ENCODE measurements at places on chromosomes 3 and 15. TPM values are rescaled to one million over a fixed set of nuclear protein-coding genes. Genes with fewer than 3 reads are reported as not detected.

GRCh38 chr15:77985931-77986480 lies 91.5 kb downstream of the TBC1D2B start:
- no peak for DNase-seq

- DNase-seq, result no peak
Measured at GRCh38 chr15:90680371-90680935, 36.7 kb upstream of the BLM start.

Gene ALS2CL
- 17.8 TPM for total RNA-seq

GRCh38 chr3:171776411-171776810 lies 33.9 kb downstream of the PLD1 start:
- no peak for DNase-seq

GRCh38 chr3:50616003-50616769 lies 765 bp upstream of the MAPKAPK3 start:
- DNase-seq, result no peak

DNA sequence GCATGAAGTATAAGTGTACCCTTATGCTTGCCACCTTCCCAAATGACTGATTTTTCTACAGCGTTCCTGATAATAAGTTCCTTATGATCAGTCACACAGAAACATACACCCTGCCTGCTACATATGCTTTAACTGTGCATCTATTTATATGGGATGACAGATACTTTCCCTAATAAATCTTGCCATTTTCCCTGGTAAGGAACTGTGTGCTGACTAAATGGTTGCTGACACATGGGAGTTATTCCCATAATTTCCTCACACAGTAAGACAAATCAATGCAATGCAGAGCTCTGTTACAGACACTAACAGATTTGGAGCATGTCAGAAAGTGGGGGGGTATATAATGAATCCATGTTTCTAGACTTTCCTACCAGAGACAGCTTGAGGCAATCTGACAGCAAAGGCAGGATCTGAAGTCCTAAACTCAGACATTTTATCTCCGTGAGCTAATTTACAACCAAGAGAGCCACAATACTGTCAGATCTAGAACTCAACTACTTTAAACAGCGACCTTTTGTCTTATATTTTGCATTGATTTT lies 86.9 kb upstream of the TCF12 start:
- no peak for DNase-seq

Gene VIPR1
- 0.43 TPM for total RNA-seq

Gene FOXL2NB
- 3.5 TPM for total RNA-seq

Gene LMAN1L
- total RNA-seq, result not detected

Gene KLF15
- 0.14 TPM for total RNA-seq

Gene MKRN3
- not detected for total RNA-seq

DNA sequence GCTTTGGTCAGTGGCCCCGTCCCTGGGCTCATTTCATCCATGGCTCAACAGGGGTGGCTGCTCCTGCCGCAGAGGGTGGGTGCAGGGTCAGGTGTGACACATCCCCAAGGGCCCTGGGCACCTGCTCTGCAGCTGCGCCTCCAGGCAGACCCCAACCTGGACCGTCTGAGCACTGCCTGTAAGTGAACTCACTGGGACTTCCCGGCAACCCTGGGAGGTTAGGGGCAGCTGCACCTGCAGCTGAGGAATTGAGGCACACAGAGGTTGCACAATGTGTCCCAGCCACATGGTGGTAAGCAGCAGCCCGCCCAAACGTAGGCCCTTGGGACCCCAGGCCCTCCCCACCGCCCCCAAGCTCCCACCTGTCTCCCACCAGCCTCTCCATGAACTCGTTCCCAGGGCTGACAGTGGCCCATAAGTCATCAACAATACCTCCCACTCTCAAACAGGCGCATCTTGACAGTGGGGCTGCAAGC lies 55.1 kb downstream of the PLXNA1 start:
- no peak for DNase-seq

Gene APOD
- total RNA-seq, result not detected

DNA sequence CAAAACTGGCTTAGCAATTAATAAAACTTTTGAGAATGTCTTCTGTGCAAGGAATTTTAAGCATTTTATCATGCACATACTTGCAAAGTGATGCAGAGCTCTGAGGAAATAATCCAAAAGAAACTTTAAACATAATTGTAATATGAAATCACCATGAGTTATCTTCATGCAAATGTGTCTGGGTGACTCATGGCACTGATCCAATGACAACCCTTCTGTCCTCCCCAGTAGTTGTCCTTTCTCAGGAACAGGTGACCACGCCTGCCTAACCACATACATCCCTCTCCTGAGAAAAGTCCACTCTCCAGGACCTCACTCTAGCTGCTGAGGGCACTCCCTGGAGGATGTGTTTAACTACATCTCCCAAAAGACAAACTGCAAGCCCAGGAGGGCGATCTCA lies 530.6 kb upstream of the IL12A start:
- peak; percentile 22 for DNase-seq

GRCh38 chr15:70856884-70857561 lies 3.1 kb upstream of the LARP6 start:
- DNase-seq, result peak; percentile 81

- DNase-seq, result no peak
Measured at GRCh38 chr15:66188464-66188863, 65.1 kb downstream of the MEGF11 start.

Gene CFAP92
- not detected for total RNA-seq

DNA sequence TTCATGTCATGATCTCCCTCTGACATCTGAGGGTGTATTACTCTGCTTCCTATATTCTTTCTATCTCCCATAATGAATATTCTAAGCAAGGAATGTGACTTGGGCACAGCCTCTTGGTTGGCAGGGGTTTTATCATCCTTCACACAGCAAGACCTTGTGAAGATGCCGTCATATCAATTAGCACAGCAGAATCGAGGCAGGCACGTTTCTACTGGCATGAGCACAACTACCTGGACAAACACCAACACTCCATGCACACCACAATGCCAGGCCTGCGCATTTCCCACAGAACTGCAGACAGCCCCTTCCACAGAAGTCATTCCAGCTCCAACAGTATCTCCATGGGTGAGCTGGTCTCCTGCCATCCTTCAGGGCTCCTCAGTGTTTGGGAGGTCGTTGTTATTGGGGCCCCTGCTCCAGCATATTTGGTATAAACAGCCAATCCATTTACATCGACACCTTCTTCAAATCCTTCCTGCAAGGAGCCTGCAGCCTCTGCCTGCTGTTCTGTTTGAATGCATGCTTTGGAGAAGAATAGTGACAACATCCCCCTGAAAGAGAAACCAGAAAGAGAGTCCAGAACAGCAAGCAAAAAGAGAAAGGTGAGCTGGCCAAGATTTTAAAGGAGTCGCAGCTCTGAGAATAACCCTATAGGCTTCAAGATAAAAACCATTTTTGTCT lies 275.5 kb downstream of the SHOX2 start:
- no peak for DNase-seq

GRCh38 chr3:158723991-158724390 lies 8.3 kb downstream of the RARRES1 start:
- DNase-seq, result no peak

GRCh38 chr3:73661265-73661664 lies 36.5 kb upstream of the PDZRN3 start:
- no peak for DNase-seq

GRCh38 chr3:60192297-60193114 lies 1058.7 kb downstream of the FHIT start:
- no peak for DNase-seq

DNA sequence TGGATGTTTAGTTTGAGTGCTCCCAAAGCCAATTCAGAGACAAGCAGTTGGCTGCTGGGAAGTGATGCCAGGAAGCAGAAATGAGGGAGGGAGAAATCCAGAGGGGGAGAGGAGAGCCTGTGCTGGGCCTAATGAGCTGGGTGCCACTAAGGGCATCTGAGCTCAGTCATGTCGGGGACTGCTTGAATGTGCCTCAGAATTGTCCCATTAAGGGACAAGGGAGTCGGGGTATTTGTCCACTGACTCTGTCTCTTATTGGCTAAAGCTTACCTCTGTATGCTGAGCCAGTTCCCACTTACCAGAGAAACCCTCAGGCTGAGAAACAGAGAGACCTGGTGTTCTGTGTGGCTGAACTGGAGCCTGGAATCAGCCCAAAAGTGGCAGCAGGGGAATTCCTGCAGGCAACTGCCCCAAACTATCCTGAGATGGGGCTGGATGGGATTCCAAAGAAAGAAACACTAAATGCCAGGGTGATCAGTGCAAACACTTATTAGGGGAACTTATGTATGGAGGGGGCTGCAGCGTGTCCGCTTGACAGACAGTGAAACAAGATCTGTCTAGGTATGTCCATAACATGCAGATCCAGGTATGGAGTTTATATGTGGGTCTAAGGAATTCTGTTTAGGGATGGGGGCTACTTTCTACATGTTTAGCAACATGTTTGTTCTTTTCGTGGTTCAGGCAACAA lies 48.6 kb downstream of the NR1D2 start:
- DNase-seq, result no peak

DNA sequence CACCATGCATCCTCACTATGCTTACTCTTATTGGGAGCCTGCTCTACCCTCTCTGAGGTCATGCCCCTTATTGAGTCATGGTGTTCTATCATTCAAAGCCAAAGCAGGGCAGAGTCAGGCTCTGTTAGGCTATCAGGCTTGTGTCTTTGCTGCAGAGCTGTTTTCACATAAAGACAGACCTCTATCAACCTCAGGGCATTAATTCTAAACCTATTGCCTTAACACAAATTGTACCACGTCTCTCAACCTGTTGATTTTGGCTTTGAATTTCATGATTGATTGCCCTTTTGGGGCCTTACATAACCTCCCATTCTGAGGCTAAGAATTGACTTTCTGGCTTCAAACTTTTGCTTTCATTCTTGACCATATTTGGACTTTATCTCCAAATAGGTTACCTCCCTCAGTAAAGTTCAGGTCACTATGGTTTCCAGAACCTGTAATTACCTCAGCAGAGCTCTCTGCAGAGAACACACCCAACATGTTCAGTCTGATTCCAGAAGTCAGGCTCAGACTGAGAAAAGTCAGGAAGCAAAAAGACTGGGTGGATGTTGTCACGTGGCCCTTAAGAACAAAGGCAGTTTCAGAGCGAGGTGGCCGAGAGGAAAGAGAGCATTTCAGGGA lies 221.4 kb upstream of the NANOGP8 start:
- DNase-seq, result peak; percentile 56

DNA sequence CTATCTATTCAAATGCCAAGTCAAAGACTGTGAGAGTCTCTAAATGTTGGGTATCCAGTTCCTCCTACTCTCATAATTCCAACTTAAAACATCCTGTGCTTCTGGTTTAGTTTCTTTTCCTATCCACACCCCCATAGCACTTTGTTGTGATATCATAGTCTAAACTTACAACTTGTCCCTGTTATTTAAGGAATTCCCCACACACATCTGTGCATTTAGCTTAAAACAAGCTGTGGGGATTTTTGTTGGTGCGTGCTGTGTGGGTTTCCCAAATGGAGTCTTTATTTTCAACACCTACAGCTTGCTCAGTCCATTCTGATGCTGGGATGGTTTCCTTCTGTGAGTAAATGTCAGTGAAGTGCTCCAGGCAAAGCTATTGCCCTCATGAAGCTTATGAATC lies 167.3 kb downstream of the GMNC start:
- DNase-seq, result no peak

GRCh38 chr3:137242836-137243400 lies 285.1 kb downstream of the IL20RB start:
- DNase-seq, result no peak

Gene PLA2G4E
- total RNA-seq, result not detected

DNA sequence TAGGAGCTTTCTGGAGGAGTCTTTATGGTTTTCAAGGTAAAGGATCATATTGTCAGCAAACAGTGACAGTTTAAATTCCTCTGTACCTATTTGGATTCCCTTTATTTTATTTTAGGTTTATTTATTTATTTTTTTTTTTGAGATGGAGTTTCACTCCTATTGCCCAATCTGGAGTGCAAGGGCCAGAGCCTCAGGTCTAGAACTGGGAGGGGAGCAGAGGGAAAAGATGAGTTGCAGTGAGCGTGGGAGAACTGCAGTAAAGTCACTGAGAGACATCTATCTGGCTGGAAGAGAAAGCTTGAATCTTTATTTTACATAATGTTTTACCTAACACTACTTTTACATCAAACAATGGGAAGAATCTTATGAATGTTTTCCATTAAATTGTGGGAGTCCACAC lies 49.5 kb upstream of the GK5 start:
- DNase-seq, result no peak

DNA sequence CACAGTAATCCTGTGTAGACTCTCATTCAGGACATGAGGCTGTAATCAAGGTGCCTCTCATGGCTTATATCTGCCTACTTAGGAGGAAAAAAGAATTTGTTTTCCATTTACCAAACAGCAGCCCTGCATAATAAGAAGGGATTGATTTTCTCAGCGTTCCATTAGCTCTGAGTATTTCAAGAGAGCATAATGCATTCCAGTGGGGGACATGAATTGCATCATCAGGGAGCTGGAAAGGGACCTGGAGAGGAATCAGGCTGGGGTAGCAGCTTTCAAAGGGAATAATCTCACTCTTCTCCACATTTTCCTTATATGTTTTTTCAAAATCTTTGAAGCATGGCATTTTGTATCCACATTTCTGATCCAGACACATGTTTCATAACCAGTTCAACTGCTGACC lies 150.6 kb upstream of the ANKRD28 start:
- no peak for DNase-seq

- no peak for DNase-seq
Measured at GRCh38 chr15:55721554-55722185, 21.3 kb downstream of the PRTG start.

Gene IL16
- total RNA-seq, result 0.12 TPM

- DNase-seq, result no peak
Measured at GRCh38 chr15:60766391-60767128, 287.6 kb upstream of the ICE2 start.

Gene CDHR4
- not detected for total RNA-seq

Gene HACL1
- total RNA-seq, result 17.9 TPM

DNA sequence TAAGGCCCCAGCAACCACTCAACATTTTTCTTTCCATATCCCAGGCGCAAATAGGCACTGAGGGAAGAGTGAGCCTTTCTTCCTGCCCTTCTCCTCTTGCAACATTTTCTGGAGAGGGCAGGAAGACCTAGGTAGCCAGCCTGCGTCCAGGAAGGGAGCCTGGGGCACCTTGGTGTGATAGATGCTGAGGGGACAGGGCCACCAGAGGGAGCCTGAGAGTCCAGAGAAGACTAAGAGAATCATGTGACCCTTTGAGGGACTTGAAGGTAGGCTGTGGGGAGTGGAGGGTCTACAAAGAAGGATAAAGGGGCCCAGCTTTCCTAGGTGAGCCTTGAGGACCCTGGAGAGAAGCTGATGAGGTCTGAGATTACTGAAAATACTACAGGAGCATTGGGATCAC lies 346.6 kb downstream of the CNTN6 start:
- no peak for DNase-seq

GRCh38 chr3:193704431-193704830 lies 111.4 kb downstream of the OPA1 start:
- DNase-seq, result no peak

DNA sequence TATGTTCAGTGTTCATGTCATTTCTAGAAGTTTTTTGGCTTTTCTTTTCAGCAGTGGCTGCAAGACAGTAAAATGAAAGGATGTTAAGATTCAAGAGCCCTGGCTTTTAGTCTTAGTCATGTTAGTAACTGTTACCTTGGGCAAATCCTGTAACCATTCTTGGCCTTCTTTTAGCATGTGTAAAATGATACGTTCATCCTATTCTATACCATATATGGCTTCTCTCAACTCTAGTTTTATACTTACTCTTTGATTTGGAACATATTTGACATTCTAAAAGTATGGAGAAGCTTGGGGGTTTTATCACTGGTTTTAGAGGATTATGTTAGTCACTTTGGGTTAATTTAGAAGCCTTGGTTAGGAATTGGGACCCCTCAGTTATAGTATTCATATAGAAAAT lies 20.1 kb downstream of the GTF2E1 start:
- DNase-seq, result no peak

- DNase-seq, result no peak
Measured at GRCh38 chr3:64728428-64728827, 40.6 kb upstream of the ADAMTS9 start.

Gene SAXO2
- total RNA-seq, result 2.2 TPM

- DNase-seq, result no peak
Measured at GRCh38 chr15:68589053-68589452, 10.3 kb downstream of the CORO2B start.
